Activated T-helper 1 cell treated with anti-CD3 and anti-CD28 coated beads, Interleukin-12 subunit alpha, Interleukin-12 subunit beta, Interleukin-2, Interleukin-4 antibody, amounts not matched to agents 30 ng/mL and 10 ng/mL and 1 ng/mL, durations not matched to agents 14 hours and 24 hours and 36 hours (primary cell): ENCODE measurements at places on chromosomes 12 and 14. TPM values are rescaled to one million over a fixed set of nuclear protein-coding genes. Genes with fewer than 3 reads are reported as not detected.

- peaks cover 79% of the 10 kb centered on the region for H3K36me3 ChIP-seq
- H3K27ac ChIP-seq = peak overlapping the region; percentile 85
- peak overlapping the region; percentile 98 for H3K4me3 ChIP-seq
- no peak for DNase-seq
- peaks cover 1% of the 10 kb centered on the region for H3K27me3 ChIP-seq
Measured at GRCh38 chr14:52318062-52318461, 4.0 kb downstream of the PTGER2 start.

DNA sequence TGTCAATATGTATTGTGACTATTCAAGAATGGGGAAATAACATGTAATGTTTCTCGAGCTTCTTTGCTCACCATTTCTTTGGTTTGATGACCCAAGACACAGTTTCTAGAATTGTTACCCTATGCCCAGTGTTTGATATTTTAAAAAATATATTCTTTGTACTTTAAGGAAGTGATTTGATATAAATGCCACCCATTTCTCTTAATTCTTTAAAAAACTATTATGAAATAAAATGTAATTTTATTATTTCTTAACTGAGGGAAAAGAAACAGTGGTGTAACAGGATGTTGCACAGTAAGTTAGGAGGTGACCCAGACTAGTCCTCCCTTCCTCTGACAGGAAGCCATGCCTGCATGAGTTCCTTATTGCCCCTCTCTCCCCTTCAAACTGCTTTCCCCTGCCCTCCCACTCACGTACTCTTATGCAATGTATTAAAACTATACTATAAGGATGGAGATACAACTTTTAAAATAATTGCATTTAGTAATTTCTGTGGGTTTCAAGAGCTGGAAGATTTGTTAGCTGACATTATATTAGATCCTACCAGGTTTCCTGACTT lies 279.4 kb downstream of the TMTC2 start:
- no peaks in the 10 kb centered on the region for H3K36me3 ChIP-seq
- H3K4me1 ChIP-seq = no peaks in the 10 kb centered on the region
- no peak for DNase-seq
- no peak overlapping the region for H3K4me3 ChIP-seq

DNA sequence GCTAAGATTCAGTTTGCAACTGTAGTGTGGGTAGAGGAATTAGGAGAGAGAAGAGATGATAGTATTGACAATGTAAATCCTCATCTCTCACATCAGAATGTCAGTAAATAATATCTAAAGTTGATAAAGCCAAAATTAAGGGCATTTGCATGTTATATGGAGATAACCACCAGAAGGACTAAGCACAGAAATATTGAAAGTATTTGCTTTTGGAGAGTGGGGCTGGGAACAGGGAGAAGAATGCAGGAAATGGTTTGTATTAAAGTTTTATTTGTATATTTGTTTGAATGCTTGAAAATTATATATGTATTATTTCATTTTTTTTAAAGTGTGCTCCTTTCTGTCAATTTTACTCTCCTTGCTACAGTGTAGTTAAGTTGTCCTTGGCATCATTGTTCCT lies 491.4 kb downstream of the APAF1 start:
- no peaks in the 10 kb centered on the region for H3K27me3 ChIP-seq
- no peaks in the 10 kb centered on the region for H3K36me3 ChIP-seq
- no peak overlapping the region for H3K27ac ChIP-seq
- no peaks in the 10 kb centered on the region for H3K4me1 ChIP-seq
- no peak for DNase-seq
- H3K4me3 ChIP-seq = no peak overlapping the region

- DNase-seq = no peak
- peaks cover 11% of the 10 kb centered on the region for H3K27me3 ChIP-seq
- no peak overlapping the region for H3K27ac ChIP-seq
Measured at GRCh38 chr14:52590318-52590717, 37.7 kb downstream of the GPR137C start.

DNA sequence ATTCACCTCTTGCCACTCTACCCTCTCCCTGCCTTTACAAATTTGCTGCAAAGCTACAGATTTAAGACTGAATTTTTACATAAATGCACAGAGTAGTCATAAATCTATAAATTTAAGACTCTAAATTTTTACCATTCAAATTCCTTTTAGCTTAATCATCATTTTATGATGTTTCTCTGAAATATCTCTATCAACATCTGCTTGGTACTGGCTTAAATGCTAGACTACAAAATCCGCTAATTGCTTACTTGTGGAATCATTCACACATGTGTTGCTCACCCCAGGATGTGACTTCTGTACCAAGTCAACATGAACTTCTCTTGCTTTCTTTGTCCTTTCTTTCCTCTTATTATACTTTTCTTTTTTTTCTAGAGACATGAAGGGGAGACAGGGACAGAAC lies 109.2 kb downstream of the GALC start:
- no peak overlapping the region for H3K4me3 ChIP-seq
- DNase-seq = no peak
- peaks cover 3% of the 10 kb centered on the region for H3K27me3 ChIP-seq
- no peaks in the 10 kb centered on the region for H3K4me1 ChIP-seq

- no peak overlapping the region for H3K4me3 ChIP-seq
- H3K4me1 ChIP-seq = no peaks in the 10 kb centered on the region
- H3K27ac ChIP-seq = no peak overlapping the region
- DNase-seq = no peak
- no peaks in the 10 kb centered on the region for H3K36me3 ChIP-seq
Measured at GRCh38 chr14:23664207-23664885, 28.2 kb downstream of the DHRS2 start.

DNA sequence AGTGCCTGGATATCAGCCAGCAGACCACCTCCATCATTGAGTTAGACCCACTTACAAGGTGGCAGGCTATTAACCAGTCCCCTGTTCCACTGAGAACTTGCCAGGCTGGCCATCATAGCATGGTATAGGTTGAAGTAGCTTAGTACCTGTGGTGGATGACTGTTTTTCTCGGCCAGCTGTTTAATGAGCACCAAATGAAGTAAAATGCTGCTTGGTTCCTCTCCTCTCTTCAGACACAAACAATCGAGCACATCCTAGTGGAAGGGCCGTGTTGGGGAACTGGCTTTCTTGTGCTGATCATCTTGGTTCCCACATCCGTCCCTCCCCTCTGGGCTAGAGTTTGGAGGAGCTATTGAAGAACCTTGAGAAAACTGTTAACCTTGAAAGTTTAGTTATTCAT lies 486.2 kb downstream of the RAD51B start:
- peaks cover 8% of the 10 kb centered on the region for H3K36me3 ChIP-seq
- H3K4me1 ChIP-seq = peaks cover 4% of the 10 kb centered on the region
- no peak overlapping the region for H3K4me3 ChIP-seq
- no peak overlapping the region for H3K27ac ChIP-seq

GRCh38 chr12:28708918-28709371 lies 440.1 kb upstream of the FAR2 start:
- H3K36me3 ChIP-seq = no peaks in the 10 kb centered on the region
- no peaks in the 10 kb centered on the region for H3K4me1 ChIP-seq
- no peak overlapping the region for H3K4me3 ChIP-seq
- H3K27ac ChIP-seq = no peak overlapping the region
- no peak for DNase-seq
- no peaks in the 10 kb centered on the region for H3K27me3 ChIP-seq

DNA sequence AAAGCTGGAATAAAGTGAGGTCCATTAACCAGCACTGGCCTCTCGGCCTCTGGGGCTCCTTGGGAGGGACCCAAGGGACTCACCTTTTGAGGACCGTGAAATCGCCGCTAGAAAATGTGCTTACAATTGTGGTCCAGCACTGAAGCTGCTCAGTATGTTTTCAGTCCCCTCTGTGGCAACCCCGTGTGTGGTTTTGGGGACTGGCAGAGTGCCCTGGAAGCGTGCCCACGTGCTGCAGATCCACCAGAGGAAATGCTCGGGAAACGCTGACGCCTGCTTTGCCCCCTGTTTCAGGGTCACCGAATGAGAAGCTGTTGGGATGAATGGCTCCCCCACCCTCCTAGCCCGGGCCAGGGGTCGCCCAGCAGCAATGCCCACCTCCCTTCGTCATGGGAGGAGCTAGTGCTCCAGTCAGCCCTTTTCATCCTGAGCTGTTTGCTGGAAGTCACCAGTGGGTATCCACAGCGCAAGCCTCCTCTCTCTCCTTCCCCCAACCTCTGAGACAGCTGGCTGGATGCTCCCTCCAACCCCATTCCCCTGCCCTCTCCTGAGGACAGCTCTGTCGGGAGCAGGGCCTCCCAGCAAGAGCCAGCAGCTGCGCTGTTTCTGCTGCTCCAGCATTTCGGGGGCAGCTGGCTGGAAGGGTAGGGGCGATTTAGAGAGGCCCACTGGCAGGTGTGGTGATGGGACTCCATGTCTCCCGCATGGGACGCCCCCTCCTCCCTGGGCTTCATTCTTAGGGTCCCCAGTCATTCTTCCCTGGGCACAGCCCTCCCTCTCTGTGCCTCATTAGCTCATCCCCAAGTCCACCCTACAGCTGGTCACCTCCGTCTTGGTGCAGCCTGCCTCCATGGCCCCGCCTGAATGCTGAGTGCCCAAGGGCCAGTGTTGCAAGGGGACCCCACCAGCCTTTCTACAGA lies 33.2 kb upstream of the PPP1R13B start:
- H3K27ac ChIP-seq = no peak overlapping the region
- peaks cover 2% of the 10 kb centered on the region for H3K27me3 ChIP-seq
- H3K4me1 ChIP-seq = peaks cover 5% of the 10 kb centered on the region
- no peaks in the 10 kb centered on the region for H3K36me3 ChIP-seq
- H3K4me3 ChIP-seq = peak overlapping the region; percentile 42

DNA sequence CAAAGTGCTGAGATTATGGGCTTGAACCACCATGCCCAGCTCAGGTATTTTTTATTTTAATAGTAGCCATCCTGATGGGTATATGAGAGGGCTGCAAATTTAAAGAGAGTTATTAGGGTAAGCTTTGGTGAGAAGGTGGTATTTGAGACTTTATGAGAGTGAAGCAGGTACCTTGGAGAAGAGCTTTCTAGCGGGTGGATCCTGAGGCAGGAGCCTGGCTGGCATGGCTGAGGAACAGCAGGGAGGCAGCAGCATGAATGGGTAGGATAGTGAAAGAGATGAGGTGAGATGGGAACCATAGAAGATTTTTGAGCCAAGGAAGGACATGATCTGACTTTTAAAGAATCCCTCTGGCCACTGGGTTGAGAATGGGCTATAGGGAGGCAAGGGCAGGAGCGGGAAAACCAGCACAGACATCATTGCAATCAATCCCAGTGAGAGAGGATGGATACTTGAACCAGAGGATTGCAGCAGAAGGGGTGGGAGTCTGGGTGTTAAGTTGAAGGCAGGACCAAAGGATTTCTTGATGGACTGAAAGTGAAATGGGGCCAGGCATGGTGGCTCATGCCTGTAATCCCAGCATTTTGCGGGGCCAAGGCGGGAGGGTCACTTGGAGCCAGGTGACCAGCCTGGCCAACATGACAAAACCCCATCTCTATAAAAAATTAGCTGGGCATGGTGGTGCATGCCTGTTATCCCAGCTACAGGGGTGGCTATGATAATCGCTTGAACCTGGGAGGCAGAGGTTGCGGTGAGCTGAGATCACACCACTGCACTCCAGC lies 5.7 kb downstream of the SVOP start:
- no peaks in the 10 kb centered on the region for H3K36me3 ChIP-seq
- H3K4me1 ChIP-seq = no peaks in the 10 kb centered on the region
- H3K4me3 ChIP-seq = no peak overlapping the region
- no peaks in the 10 kb centered on the region for H3K27me3 ChIP-seq

DNA sequence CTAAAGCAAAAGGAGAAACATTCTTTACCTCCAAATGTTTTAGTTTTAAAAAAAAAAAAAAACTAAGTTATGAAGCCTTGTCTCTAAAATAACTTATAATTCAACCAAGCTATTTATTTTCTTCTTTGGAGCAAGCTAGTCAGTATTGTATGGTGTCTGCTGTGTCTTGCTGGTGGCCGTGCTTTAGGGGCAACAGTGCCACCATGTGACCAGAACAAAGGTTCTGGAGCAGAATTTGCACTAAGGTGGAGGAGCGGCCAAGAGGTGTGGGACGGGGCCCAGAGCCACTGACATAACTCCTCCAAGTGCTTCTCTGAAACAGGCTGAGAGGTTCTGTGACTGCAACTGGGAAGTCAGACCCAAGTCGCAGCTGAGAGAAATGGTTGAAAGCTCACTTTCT lies 4.5 kb downstream of the FICD start:
- H3K27me3 ChIP-seq = no peaks in the 10 kb centered on the region
- H3K4me1 ChIP-seq = peaks cover 12% of the 10 kb centered on the region
- DNase-seq = no peak
- no peak overlapping the region for H3K27ac ChIP-seq
- no peak overlapping the region for H3K4me3 ChIP-seq
- H3K36me3 ChIP-seq = peaks cover 37% of the 10 kb centered on the region

DNA sequence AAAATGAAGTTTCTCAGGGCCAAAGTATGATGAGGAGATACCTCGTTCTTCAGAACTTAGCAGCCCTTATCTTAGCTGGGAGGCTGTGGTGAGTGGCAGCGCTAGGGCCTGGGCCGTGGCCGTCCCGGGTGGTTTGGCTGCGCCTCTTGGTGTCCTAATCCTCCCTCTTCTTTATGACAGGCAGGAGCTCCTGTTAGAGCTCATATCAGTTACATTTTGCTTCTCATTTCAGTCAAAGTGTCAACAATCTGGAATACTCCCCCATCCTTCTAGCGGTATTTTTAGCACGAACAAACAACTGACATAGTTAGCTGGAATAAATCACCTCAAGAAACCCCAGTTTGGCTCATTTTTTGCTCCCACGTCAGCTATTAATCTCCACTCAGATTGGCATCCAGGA lies 188.8 kb downstream of the TTC7B start:
- no peaks in the 10 kb centered on the region for H3K4me1 ChIP-seq
- H3K4me3 ChIP-seq = no peak overlapping the region
- H3K27me3 ChIP-seq = peaks cover 2% of the 10 kb centered on the region
- H3K36me3 ChIP-seq = no peaks in the 10 kb centered on the region

- peak overlapping the region; percentile 67 for H3K27ac ChIP-seq
- no peak for DNase-seq
- no peak overlapping the region for H3K4me3 ChIP-seq
- peaks cover 64% of the 10 kb centered on the region for H3K36me3 ChIP-seq
- no peaks in the 10 kb centered on the region for H3K27me3 ChIP-seq
Measured at GRCh38 chr12:54933376-54933775, 51.2 kb downstream of the TESPA1 start.

GRCh38 chr12:21451529-21451928 lies 14.1 kb downstream of the PYROXD1 start:
- H3K27ac ChIP-seq = no peak overlapping the region
- no peak for DNase-seq
- peaks cover 33% of the 10 kb centered on the region for H3K36me3 ChIP-seq
- no peaks in the 10 kb centered on the region for H3K27me3 ChIP-seq

- H3K4me1 ChIP-seq = no peaks in the 10 kb centered on the region
- H3K27me3 ChIP-seq = no peaks in the 10 kb centered on the region
- DNase-seq = no peak
- H3K36me3 ChIP-seq = peaks cover 2% of the 10 kb centered on the region
Measured at GRCh38 chr14:100400115-100400514, 77.0 kb downstream of the SLC25A47 start.

The MYL2 gene
- total RNA-seq = not detected in 2 replicates

The TBX3 gene
- total RNA-seq = not detected in 2 replicates

The PTCSC3 gene
- total RNA-seq = not detected in 2 replicates

The ERBB3 gene
- total RNA-seq = 0.51 and 0.65 TPM in 2 replicates

The OAS2 gene
- total RNA-seq = 113 and 119 TPM in 2 replicates

The PLEK2 gene
- total RNA-seq = 0.57 and 1.5 TPM in 2 replicates

The LRRC10 gene
- not detected in 2 replicates for total RNA-seq

The SAMD15 gene
- total RNA-seq = 0.29 and 1.1 TPM in 2 replicates

The SERPINA12 gene
- total RNA-seq = not detected in 2 replicates

The LALBA gene
- total RNA-seq = not detected in 2 replicates

The TTC5 gene
- 33.0 and 33.7 TPM in 2 replicates for total RNA-seq

The GLT8D2 gene
- 0.13 TPM in 1 of 2 replicates, not detected in the other for total RNA-seq

The B4GALNT3 gene
- total RNA-seq = 7.6 and 8.6 TPM in 2 replicates
